Gastrocnemius medialis (tissue), 4 donors: ENCODE measurements at places on chromosomes 5 and 9. TPM values are rescaled to one million over a fixed set of nuclear protein-coding genes. Genes with fewer than 3 reads are reported as not detected.
A peak's percentile ranks its signal among the peaks of the same experiment; 100 is the strongest.

The SH3TC2 gene
- not detected for total RNA-seq

- H3K27me3 ChIP-seq = no peaks in the 10 kb centered on the region
- H3K4me1 ChIP-seq = no peaks in the 10 kb centered on the region
- no peaks in the 10 kb centered on the region for H3K36me3 ChIP-seq
- H3K4me3 ChIP-seq = no peak overlapping the region
These were observed 124.4 kb downstream of the SSBP2 start for GRCh38 chr5:81626524-81626923.

The SPATA31C1 gene
- not detected for total RNA-seq

- H3K27ac ChIP-seq = peak overlapping the region; percentile 38
- no peaks in the 10 kb centered on the region for H3K36me3 ChIP-seq
- H3K4me1 ChIP-seq = peaks cover 22% of the 10 kb centered on the region
- no peak overlapping the region for H3K4me3 ChIP-seq
These were observed 194.1 kb downstream of the AOPEP start for GRCh38 chr9:94920420-94921091.

GRCh38 chr9:100437860-100438805 is 11.2 kb downstream of the MSANTD3 start:
- no peaks in the 10 kb centered on the region for H3K36me3 ChIP-seq
- peaks cover 23% of the 10 kb centered on the region for H3K4me1 ChIP-seq
- peak overlapping the region; percentile 83 for H3K27ac ChIP-seq
- no peaks in the 10 kb centered on the region for H3K27me3 ChIP-seq
- no peak overlapping the region for H3K4me3 ChIP-seq
- DNase-seq = peak; percentile 66

The STK32A gene
- 1.2 TPM for total RNA-seq

- H3K36me3 ChIP-seq = no peaks in the 10 kb centered on the region
- no peaks in the 10 kb centered on the region for H3K27me3 ChIP-seq
- H3K27ac ChIP-seq = no peak overlapping the region
- no peak overlapping the region for H3K4me3 ChIP-seq
These were observed 4.7 kb downstream of the PTGES2 start for GRCh38 chr9:128122809-128123175.
